ENCODE measurements at places on chromosomes 5 and 9.
A peak's percentile ranks its signal among the peaks of the same experiment; 100 is the strongest.

GRCh38 chr9:137136881-137137607 lies 1.9 kb upstream of the GRIN1 start:
- no peak for DNase-seq

DNA sequence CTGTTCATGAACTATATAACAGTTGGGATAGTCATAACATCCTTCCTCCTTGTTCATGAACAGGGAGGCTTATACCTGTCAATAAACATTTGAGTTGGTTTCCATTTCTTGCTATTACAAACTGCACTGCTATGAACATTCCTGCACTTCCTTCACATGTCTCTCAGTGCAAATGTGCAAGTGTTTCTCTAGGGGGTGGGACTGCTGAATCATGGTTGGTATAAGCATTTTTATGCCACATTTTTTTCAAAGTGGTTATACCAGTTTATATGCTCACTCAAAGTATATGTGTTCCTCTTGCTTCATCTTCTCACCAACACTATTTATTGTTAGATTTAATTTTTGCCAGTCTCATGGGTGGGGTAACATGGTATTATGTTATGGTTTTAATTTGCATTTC lies 25.8 kb upstream of the TPD52L3 start:
- no peak for DNase-seq

GRCh38 chr5:177232358-177232757 lies 71.2 kb downstream of the RAB24 start:
- DNase-seq, result no peak

- DNase-seq, result peak; percentile 33
Observed at GRCh38 chr5:171520300-171521174, 101.1 kb downstream of the FGF18 start.

- DNase-seq, result no peak
Observed at GRCh38 chr9:138072161-138072842, 194.7 kb downstream of the CACNA1B start.

GRCh38 chr5:39783756-39784421 lies 359.1 kb upstream of the DAB2 start:
- no peak for DNase-seq

DNA sequence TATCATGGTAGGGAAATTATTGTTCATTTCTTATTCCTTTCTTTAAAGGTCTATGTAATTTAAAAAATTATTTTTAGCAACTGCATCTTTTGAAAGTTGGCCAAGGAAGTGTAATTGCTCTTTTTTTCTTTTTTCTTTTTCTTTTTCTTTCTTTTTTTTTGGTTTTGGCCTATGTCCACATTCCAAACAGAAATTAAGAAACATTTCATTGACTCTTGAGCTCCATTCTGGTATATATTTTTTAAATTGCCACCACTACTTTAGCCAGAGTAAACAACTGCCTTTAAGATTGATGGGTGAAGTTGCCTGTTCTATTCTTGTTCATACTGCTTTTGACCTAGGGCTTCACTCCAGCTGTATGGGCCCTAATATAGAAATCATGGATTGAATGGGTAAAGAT lies 75.8 kb upstream of the TMEM171 start:
- no peak for DNase-seq

- DNase-seq, result no peak
Observed at GRCh38 chr9:121082075-121082474, 7.3 kb downstream of the CNTRL start.

GRCh38 chr9:116274293-116274692 lies 120.7 kb downstream of the PAPPA start:
- DNase-seq, result no peak

GRCh38 chr9:69412741-69413150 lies 87.7 kb downstream of the ENTREP1 start:
- DNase-seq, result peak; percentile 32

DNA sequence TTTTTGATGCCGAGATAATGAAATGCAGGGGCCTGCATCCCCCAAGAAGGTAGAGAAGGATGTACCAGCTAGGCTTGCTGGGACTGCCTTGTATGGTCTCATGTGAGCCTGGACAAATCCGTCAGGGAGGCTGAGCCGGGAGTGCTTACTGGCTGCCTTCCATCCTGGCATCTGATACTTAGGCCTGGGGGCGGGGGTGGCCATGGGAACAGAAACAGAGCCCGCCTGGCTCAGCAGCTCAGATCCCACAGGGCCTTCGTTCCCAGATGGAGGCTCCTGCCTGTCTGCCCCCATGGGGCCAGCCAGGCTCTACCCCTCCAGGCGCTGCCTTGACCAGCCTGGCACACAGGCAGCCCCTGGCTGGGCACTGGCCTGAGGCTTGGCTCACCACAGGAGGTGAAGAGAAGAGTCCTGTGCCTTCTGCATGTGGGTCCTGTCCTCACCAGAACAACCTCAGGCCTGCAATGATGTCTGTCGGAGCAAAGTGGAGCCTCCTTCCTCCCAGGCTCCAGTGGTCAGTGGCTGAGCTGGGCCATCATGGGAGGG lies 10.5 kb upstream of the SPATA31E1 start:
- peak; percentile 50 for DNase-seq

DNA sequence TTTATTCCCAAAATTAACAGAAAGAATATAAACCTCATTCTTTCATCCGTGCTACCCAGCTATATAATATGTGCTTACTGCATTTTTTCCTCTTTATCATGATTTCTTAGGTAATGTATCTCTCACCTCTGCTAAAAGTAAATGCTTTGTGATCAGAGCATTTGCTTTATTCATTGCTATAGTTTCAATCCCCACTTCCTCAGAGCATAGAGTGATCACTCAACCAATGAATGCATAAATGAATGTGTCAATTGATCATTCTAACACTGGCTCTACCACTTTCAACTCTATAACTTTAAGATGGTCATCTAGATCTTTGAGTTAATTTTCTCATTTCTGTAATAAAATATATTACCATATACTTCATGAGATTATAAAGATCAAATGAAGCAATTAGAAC lies 719.2 kb downstream of the CETN3 start:
- no peak for DNase-seq

- no peak for DNase-seq
Observed at GRCh38 chr9:132037458-132037857, 42.2 kb downstream of the MED27 start.

GRCh38 chr5:61010467-61011454 lies 65.8 kb downstream of the NDUFAF2 start:
- no peak for DNase-seq

DNA sequence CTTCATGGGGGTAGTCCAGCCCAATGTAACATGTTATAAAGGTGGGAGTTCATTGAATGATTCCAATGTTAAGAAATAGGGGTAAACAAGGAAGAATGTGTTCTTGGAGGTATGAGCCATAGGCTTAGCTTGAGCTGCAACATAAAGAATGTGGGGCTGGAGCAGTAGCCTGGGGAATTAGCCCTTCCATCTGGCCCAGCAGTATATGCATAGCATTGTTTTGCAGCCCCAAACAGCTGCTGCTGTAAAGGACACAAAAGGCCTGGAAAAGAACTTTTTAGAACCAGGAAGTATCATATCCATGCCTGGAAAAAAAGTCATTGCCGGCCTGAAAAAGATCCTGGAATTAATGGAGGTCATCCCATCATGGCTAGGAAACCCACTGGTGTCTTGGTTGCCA lies 55.8 kb upstream of the SMARCA2 start:
- no peak for DNase-seq

DNA sequence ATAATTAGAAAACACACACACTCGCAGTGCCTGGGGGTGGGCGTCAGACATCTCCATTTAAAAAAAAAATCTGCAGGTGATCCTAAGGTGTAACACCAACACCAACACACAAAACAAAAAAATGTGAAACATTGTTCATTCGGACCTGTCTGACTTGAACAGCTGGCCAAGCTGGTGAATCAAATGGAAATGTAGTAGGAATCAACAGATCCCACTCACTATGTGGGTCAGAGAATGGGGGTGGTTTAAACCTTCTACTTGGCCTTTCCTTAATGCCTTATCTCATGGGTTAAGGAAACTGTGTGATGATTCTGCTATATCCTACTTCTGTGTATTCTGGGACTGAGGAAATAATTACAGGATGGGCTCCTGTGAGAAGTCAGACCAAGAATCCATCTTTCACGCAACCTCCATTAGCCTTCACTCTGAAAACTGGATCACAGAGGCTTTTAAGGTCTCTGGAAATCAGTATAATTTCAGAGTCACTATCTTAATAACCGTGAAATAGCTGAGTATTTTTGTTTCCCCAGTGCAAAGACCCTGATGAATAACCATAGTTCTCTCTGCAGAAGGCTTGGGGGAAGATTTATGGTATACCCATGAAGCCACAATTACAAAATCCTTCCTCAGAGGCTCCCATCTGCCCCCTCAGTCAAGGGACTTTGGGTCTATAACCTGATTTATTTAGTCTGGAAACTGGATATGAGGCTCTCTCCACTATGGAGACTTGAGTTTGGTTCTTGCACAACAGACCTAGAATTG lies 17.2 kb upstream of the MCCC2 start:
- no peak for DNase-seq

DNA sequence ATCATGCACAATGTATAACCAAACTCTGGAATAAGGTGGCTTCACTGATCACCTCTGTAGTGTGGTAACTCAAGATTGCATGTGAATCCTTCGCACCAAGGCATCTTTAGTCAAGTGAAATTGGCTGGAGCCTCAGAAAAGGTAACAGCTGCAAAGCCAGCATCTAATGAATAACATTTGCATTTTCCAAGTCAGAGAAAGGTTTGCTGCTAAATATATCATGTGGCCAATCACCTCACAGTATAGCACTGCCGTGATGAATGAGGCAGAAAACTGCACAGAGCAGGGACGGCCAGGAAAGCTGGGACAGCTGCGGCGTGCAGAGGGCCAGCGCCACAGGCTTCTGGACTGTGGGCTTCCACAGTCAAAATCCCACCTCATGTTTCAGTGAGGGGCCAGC lies 18.5 kb downstream of the MRPS27 start:
- DNase-seq, result no peak

- DNase-seq, result no peak
Observed at GRCh38 chr9:133003071-133003461, 24.6 kb downstream of the GFI1B start.

DNA sequence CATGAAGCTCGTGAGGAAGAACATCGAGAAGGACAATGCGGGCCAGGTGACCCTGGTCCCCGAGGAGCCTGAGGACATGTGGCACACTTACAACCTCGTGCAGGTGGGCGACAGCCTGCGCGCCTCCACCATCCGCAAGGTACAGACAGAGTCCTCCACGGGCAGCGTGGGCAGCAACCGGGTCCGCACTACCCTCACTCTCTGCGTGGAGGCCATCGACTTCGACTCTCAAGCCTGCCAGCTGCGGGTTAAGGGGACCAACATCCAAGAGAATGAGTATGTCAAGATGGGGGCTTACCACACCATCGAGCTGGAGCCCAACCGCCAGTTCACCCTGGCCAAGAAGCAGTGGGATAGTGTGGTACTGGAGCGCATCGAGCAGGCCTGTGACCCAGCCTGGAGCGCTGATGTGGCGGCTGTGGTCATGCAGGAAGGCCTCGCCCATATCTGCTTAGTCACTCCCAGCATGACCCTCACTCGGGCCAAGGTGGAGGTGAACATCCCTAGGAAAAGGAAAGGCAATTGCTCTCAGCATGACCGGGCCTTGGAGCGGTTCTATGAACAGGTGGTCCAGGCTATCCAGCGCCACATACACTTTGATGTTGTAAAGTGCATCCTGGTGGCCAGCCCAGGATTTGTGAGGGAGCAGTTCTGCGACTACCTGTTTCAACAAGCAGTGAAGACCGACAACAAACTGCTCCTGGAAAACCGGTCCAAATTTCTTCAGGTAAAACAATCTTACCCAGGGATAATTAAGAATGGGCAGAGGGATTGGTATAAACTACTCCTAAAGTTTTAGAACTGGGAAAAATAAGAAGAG lies 12.9 kb downstream of the ITGA1 start:
- DNase-seq, result no peak

- DNase-seq, result no peak
Observed at GRCh38 chr9:4812858-4813257, 20.1 kb downstream of the RCL1 start.

DNA sequence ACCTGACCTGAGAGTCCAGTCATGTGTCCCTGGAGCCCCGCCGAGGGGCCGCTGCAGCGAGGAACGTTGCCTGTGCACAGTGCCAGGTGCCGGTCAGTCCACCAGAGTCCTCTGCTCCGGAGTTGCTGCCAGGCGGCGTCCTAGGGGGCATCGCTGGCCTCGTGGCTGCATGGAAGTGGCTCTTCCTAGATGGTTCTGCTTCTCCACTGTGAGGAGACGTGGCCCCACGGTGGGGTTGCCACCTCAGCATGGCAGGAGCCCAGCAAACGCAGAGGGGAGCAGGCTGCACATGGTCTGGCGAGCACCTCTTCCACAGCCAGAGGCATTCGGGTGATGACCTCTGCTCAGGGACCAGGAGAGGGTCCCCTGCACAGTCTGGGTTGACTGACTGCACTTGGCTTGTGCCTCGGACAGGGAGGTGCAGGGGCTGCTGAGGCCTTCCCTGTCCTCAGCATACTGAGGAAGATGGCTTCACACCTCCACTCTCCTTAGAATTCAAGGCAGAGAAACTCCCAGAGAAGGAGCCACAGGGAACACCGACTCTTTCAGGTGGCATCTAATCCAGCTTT lies 25.9 kb upstream of the POMT1 start:
- no peak for DNase-seq

DNA sequence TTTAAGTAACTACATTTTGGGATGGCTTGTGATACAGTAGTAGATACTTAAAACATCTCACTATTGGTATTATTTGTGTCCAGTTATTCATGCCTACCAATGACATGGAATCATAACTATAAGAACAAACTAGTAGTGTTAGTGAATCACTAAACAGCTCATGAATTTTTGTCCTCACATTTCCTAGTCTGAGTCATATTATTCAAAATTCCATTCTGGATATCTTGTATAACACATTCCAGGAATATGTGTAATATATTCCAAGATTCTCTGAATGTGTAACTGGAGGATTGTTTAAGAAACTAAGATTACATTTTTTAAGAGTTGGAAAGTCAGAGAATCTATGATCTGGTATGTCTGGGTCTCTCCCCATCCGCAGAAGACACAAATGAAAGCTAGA lies 565.3 kb upstream of the ZNF608 start:
- peak; percentile 35 for DNase-seq

DNA sequence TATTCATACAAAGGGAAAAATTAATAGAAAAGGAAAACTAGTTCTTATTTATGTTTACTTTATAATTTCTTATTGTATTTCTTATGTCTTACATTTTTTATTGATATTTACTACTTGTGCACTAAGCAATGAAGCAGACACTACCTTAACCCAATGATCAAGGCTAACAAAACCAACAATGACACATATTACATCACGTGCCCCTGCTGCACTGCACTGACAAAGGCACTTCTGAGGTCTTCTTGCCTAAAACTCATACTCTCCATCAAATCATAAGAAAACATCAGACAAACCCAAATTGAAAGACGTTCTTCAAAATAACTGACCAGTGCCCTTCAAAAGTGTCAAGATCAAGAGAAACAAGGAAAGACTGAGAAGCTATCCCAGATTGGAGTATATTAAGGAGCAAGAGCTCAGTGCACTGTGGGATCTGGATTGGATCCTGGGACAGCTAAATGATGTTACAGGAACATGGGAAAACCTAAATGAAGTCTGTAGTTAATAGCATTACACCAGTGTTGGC lies 230.9 kb downstream of the AUH start:
- no peak for DNase-seq

GRCh38 chr5:86918246-86918645 lies 300.5 kb downstream of the COX7C start:
- DNase-seq, result no peak

- no peak for DNase-seq
Observed at GRCh38 chr9:130528674-130529073, 50.7 kb upstream of the FUBP3 start.
